ENCODE measurements at places on chromosomes 12 and 14. TPM values are rescaled to one million over a fixed set of nuclear protein-coding genes. Genes with fewer than 3 reads are reported as not detected.

CARMIL3 gene
- 20.4 TPM for total RNA-seq

LPAR5 gene
- total RNA-seq = 0.49 TPM

LHX5 gene
- total RNA-seq = under 0.01 TPM

GPR162 gene
- total RNA-seq = 52.6 TPM

KRT74 gene
- total RNA-seq = not detected

PTPRR gene
- total RNA-seq = 12.8 TPM

NTS gene
- 0.49 TPM for total RNA-seq

OR4N2 gene
- total RNA-seq = not detected

RNU4-1 gene
- total RNA-seq = under 0.01 TPM

DDX23 gene
- total RNA-seq = 53.1 TPM

OVCH1 gene
- 0.25 TPM for total RNA-seq

DPF3 gene
- 4.9 TPM for total RNA-seq

All from temporal lobe (tissue), 4 donors.